ENCODE measurements at places on chromosomes 2 and 18.

DNA sequence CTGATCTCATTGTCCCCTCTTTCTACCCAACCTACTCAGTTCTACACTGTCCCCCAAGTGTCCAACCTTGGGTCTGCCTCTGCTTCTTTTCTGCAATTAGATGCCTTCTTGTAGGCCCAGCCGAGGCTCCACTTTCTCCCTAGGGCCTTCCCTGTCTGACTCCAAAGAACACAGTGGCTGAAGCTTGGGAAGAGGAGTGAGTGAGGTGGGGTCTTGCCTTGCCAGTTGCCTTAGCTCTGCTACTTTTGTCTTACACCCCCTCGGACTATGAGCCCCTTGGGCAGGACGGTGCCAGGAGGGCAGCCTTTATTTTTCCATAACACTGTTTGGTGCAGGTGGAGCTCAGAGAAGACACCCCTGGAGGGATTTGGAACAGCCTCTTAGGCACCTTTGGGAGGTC lies 345.1 kb downstream of the CYP26B1 start:
- no peak for DNase-seq

DNA sequence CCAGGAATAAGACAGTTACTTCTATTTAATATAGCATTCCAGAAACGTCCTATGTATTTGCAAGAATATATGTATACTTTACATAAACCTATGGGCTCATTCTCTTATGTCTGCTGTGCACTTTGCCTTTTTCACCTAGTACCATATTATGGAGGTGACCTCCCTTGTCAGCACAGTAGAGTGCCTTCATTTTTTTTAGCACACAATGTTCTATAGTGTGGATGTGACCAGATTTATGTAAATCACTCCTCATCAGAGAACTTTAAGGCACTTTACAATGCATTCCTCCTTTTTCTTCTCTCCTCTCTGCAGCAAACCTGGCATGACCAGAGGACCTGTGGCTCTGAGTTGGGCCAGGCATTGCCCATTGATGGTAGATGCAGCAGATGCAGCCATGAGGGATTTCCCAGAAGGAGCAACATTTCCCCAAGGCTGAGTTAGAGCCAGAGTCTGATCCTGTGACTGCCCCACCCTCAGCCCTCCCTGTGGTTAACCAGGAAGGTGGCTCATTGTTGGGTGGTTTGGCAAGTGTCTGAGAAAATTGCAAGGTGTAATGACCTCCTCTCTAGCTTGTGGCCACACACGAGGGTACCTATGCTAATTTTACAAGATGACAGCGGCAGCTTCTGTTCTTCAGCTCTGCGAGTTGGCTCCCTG lies 76.5 kb upstream of the DLX2 start:
- DNase-seq, result no peak

- no peak for DNase-seq
Measured at GRCh38 chr2:227534714-227535113, 62.8 kb downstream of the AGFG1 start.

- DNase-seq, result no peak
Measured at GRCh38 chr2:143121079-143121478, 8.1 kb upstream of the ARHGAP15 start.

DNA sequence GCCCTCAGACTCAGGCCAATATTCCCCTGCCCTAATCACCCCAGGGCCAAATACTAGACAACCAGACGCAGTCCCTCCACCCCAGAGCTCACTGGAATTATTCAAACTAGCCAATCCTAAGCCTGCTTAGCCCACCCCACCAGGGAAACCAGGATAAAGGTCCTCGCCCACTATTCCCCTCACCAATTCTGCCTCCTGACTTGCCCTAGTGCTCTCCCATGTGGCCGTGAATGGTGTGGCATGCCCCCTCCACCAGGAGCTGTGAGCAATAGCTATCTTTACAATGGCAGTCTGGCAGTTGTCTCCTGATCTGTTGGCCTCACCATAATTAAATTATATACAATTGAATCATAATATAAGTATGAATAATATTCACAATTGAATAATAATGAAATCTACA lies 42.3 kb downstream of the FAM124B start:
- DNase-seq, result no peak

DNA sequence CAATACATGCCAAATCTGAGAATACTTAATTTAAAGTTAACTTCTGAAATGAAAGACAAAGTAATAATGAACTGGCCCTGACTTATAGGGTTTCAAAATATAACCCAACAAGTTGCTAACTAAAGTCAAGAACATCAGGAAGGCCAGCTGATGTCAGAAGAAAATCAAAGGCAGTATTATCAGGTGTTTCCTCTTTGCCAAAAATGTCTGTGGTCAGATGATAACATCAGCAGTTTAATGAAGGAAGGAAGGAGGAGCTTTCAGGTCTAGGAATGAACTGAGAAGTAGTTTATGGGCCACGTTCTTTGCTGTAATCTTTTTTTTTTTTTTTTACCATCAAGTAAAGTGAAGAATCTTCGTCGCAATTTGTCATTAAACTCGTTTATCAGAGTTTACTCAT lies 40.9 kb downstream of the CDH2 start:
- no peak for DNase-seq

- DNase-seq, result no peak
Measured at GRCh38 chr18:36695806-36696205, 133.0 kb downstream of the TPGS2 start.

DNA sequence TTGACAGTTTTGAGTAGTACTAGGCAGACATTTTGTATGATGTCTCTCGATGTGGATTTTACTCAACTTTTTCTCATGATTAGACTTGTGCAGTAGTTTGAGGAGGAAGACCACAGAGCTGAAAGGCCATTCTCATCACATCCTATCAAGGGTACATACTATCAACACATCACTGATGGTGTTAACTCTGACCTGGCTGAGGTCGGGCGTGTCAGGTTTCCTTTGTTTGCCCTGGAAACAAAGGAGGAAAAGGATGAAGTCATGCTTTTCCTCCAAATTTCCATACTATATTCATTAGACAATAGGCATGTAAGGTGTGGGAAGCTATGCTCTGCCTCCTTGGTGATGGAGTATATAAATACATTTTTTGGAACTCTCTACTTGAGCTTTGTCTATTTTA lies 211.1 kb downstream of the DSEL start:
- DNase-seq, result no peak

Data from fibroblast of skin of left quadriceps (primary cell).